Activated CD8-positive, alpha-beta memory T cell treated with anti-CD3 and anti-CD28 coated beads for 48 hours (primary cell): ENCODE measurements at places on chromosomes 13 and 19.
A peak's percentile ranks its signal among the peaks of the same experiment; 100 is the strongest.

GRCh38 chr13:61760102-61760501 lies 344.5 kb upstream of the PCDH20 start:
- no peak for DNase-seq

- peak; percentile 31 for DNase-seq
Measured at GRCh38 chr19:44988896-44989556, 12.2 kb upstream of the RELB start.

GRCh38 chr19:54804101-54804500 lies 691 bp downstream of the KIR2DL4 start:
- no peak for DNase-seq

- no peak for DNase-seq
Measured at GRCh38 chr13:113595131-113595530, 10.6 kb downstream of the TFDP1 start.

GRCh38 chr13:25691654-25692053 lies 319.9 kb downstream of the ATP8A2 start:
- DNase-seq: no peak

DNA sequence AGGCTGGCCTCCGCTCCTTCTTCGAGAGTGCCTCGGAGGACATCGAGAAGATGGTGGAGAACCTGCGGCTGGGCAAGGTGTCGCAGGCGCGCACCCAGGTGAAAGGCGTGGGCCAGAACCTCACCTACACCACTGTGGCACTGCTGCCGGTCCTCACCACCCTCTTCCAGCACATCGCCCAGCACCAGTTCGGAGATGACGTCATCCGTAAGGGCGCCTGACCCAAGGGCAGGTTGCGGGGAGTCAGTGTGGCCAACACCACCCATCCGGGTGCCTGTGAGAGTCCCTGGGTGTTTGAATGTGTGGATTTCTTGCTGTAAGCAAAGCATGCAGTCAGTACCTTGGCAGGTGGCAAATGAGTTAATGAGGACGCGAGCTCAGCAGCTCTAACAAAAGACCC lies 78.8 kb downstream of the RYR1 start:
- DNase-seq: no peak

DNA sequence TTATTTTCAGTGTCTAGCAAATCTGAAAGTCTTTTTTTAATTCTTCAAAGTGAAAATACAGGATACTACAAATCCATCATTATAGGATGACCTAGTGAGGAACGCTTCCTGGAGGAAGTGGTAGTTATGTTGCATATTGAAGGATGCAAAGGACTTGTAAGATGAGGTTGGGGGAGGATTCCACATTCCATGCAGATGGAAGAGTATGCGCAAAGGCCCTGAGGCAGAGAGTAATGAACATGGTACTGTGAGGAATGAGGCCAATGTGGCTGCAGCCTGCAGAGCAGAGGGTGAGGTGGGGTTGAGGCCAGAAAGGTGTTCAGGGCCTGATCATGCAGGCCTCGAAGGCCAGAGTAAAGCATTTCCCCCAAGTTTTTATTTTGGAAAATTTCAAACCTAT lies 202.8 kb downstream of the MTUS2 start:
- no peak for DNase-seq

DNA sequence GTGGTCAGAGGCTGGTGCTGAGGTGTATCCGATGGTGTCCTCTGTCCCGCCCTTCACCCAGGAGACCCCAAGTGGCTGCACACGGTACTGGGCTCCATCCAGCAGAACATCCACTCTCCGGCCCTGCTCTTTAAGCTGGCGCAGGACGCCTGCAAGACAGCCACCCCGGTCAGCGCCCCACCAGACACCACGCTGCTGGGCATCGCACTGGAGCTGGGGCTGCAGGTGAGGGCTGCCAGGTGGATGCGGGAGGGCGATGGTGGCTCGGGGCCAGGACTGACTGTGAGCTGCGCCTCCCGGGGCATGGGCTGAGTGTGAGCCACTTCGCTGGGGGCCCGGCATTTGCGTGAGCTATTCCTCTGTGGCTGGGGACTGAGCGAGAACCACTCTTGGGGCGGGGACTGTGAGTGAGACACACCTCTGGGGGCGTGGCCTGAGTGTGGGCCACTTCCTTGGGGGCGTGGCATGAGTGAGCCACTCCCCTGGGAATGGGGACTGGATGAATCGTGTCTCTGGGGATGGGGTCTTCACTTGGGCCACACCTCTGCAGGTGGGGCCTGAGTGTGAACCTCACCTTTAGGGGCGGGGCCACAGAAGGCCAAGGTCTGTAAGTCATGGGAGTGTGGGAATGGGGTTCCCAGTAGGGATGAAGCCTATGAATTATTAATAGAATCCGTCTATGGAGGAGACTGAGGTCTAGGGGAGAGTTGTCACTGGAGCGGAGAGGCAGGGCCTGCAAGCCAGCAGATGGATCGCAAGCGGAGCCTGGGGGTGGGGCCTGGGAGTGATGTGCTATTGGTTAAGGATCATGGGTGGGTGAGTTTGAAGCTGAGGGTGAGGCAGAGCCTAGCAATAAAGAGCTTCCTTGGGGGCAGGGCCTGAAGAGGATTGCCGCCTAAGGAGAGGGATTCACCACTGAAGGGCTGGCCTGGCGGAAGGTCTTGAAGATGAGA lies 30.5 kb downstream of the ZSWIM4 start:
- DNase-seq: no peak

DNA sequence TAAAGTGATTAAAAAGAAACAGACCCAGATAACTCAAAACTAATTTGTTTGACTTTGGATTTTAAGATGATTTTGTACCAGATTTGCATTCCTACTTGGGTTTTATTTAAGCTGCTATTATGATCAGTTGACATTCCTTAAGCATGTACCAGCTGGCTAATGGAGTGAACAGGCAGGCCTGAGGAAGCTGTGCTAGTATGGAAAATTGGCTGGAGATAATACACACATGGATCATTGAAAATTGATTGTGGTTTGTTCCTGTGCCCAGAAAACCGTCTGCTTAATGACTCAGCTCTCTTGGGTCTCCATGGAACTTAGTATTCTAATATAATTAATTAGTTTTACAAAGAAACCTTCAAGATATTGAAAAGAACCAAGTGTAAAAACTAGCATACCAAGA lies 22.6 kb downstream of the POLR1D start:
- no peak for DNase-seq

GRCh38 chr19:35066691-35067563 lies 25.4 kb downstream of the HPN start:
- peak; percentile 70 for DNase-seq

DNA sequence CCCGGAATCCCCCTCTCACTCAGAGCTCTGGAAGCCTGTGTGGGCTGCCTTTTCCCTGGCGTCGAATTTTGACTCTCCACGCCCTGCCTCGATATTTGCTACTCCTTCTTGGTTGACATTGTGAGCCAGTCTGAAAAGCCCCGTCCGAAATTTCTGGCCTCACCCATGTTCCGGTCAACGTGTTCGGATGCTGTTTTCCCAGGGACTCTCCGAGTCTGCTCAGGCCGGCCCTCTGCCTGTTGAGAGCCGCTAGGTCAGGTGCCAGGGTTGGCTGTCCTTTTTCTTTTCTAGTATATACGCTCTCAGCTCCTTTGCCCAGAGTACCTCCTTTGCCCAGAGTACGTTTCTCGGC lies 6.8 kb upstream of the DGKH start:
- no peak for DNase-seq

- peak; percentile 5 for DNase-seq
Measured at GRCh38 chr19:6278740-6279619, 795 bp downstream of the MLLT1 start.

DNA sequence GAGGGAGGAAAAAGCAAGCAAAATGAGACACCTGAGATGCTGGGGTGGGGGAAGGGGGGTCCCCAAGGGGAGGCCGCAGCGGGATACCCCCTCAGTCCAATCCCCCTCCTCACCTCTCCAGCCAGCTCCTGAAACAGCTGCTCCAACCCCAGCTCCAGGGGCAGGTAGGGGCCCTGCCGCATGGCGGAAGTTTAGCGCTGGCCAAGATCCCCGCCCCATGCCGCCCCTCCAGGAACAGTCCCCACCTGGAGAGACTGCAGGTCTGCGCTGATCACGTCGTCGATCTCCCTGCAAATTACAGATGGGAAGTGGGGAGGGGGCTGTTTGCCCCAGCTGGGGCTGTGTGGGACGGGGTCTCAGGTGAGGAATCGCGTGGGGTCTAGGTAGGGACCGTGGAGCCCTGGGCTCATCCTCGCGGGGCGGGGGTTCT lies 9.0 kb downstream of the CAPN12 start:
- DNase-seq: no peak

- no peak for DNase-seq
Measured at GRCh38 chr19:7870571-7871436, 3.4 kb downstream of the PRR36 start.

GRCh38 chr19:34244611-34245299 lies 9.6 kb upstream of the GARRE1 start:
- DNase-seq: no peak

- DNase-seq: no peak
Measured at GRCh38 chr19:1125601-1126467, 22.0 kb downstream of the GPX4 start.

- no peak for DNase-seq
Measured at GRCh38 chr19:351976-352625, 7.5 kb upstream of the MIER2 start.

DNA sequence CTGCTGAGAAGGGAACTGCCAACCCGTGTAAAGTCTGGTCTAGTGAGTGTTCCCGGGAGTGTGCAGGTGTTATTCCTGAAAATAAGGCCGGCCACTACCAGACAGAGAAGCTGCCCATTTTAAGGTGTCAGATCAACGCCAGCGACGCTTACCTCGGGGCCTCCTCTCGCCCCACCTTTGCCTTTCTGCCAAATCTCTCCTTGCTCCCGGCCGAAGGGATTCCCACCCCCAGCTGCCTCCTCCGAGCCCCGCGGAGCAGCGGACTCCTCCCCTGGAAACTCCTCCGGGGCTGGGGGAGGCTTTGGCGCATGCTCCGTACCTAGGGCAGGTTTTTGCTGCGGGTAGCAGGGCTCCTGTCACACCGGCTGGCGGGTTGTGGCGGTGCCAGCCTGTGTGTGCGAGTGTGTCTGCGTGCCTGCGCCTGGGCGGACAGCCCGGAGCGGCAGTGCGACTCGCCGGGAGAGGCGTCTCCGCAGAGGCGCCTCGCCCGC lies at the start of gene HS6ST3:
TSS of gene HS6ST3 (plus strand) at position 359 of the 491 bp plus-strand sequence.
- no peak for DNase-seq
